Stimulated activated naive CD8-positive, alpha-beta T cell treated with anti-CD3 and anti-CD28 coated beads, Interleukin-15, Interleukin-2, amounts not matched to agents 100 U/mL and 50 U/mL, for 24 hours (primary cell): ENCODE measurements at places on chromosomes 3 and 15.

GRCh38 chr3:134236505-134237170, 14.0 kb downstream of the RYK start:
- DNase-seq, result no peak

DNA sequence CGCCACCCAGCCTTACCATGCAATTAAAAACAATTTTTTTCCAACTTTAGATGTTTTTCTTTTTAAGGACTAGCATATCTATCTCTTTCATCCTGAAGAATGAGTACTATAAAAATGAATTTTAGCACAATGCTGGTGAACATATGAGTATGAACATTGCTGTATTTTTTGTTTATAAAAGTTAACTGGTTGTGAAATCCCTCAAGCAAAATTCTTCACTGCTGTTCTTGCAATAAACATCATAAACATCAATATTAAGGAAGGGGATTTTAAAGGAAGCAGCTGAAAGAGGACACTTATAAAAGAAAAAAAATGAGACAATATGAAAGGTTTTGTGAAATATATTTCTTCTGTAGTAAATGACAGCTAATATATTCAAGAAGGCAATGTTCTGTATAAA, 3.0 kb downstream of the PLSCR4 start:
- DNase-seq, result no peak

GRCh38 chr3:64130436-64130835, 94.8 kb downstream of the PRICKLE2 start:
- no peak for DNase-seq

DNA sequence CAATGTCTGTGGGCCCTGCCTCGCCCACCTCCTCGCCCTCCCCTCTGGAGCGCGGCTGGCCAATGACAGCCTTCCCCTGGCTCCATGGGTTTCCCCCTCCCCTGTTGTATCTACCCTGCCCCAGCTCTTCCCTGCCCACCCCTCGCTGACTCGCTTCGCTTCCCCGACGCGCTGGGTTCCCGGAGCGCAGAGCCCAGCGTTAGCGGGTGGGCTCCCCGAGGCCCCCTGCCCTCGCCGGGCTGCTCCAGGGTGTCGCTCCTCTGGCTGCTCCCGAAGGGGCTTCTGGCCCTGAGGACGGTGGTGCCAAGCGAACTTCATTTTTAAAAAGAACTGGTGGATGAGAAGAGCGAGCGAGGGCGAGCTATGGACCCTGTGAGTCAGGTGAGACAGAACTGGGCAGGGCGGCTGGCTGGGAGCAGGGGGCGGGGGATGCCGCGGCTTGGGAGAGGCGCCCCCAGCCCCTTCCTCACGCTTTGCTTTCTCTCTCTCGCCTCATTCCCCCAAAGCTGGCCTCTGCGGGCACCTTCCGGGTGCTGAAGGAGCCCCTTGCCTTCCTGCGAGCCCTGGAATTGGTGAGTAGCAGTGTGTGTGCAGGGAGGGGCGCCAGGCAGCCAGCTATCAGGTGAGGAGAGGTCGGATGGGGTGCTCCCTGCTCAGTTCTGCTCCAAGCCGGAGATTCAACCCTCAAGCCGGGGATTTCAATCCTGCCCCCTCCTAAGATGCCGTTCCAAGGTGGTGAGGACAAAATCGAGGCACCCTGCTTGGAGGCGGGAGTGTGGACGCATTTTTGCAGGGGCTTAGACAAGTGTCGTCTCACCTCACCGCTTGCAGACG, at the start of gene SYNPR:
SYNPR (plus strand) TSS at position 138 of the 834 bp plus-strand sequence.
- no peak for DNase-seq

DNA sequence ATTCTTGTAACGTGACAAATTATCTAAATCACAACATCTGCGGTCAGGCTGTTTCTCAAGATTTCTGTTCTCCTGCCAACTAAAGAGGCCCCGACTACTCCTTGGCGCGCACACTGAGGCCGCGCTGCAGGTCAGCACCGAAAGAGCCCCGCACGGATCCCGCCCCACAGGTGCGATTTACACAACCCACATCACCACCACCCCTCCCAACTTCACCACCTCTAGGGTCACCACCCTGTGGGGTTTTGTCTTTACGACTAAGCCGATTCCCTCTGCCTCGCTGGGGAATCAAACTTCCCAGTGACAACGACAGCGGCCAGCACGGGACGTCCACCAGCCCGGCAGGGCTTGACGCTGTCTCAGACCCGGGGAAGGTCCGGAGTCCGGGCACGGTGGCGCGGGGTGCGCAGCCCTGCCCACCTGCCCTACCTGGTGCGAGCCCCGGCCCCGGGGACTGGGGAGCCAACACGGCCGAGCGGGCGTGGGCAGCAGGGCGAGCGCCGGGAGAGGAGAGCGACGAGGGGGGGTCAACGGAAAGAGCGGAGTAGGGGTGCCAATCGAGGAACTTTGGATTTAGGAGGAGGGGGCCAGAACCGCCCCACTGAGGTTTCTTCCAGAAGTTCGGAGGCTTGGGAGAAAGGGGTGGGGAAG, 764 bp downstream of the UACA start:
- peak; percentile 14 for DNase-seq

- DNase-seq, result no peak
Measured at GRCh38 chr3:17065315-17065714, 180.6 kb downstream of the PLCL2 start.

GRCh38 chr3:116111765-116112164, 333.5 kb downstream of the LSAMP start:
- DNase-seq, result no peak

DNA sequence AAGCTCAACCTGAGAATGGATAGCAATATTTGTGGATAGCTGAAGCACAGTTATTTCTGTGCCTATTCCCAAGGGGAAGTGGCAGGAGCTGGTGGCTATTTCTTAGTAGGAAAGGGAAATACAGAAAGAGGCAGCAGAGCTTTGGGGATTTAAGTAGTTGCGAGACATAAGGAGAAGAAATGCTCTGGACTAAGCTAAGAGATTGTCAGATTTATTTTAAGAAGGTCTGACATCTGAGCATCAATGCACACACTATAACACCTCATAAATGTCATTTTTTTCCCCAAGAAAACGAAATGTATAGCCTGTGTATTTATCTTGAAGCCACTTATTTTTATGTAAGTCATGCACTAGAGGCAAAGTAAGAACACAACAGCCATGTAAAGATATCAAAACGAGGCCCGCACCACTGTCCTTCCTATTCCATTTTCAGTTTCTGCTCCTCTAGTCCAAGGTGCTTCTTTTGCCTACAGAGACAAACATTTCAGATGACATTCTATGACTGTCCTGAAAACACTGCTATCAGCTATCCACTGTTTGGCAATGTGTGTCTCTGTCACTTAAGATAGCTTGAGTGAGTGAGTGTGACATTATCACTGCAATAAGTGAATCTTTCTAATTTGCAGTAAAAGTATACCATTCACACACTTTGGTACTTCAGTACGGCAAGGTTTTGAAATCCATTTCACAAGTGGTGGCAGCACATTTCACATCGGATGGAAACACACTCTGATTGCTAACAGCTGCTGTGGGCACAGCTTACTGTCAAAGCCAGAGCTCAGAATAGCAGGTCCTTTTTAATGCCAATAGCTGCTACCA, 62.7 kb upstream of the ICE2 start:
- DNase-seq, result no peak

DNA sequence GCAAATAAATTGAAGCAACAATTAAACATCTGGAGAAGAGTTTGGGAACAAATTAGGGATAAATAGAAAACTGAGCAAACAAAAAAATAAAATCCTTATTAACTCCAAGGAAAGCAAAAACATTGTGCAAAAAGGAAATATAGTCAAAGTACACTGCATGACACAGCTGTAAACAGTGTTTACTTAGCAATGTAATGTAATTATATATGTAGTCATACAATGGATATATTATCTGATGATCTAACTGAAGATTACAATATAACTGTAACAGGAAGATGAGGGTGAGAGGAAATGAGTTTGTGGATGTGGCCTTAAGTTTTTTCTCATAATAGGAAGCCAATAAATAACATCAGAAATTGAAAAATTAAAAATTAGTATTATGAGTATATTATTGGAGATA, 42.5 kb downstream of the SCN10A start:
- DNase-seq, result no peak
